ENCODE measurements at places on chromosomes 7 and 10.

- DNase-seq = no peak
Observed at GRCh38 chr7:148790131-148790726, 91.5 kb downstream of the CUL1 start.

GRCh38 chr7:151351027-151351426 lies 9.4 kb downstream of the NUB1 start:
- DNase-seq = peak; percentile 20

GRCh38 chr7:32574626-32575025 lies 79.3 kb downstream of the AVL9 start:
- peak; percentile 55 for DNase-seq

DNA sequence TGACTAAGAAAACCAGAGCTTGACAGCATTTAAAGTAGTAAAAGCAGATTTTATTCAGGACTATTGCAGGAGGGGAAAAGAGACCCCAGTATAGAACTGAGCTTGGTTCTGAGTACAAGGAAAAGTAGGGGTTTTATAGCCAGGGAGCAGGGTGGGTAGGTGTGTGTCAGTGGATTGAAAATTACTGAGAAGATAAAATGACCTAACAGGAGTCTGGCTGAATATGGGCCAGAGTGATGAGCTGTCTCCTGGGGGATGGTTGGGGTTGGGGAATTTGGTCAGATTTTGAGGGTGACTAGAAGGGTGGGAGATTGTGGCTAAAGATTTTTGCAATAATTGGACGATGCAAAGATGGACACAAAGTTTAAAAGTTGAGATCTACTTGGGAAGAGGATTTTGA lies 114.0 kb downstream of the ST7 start:
- DNase-seq = no peak

Measured in Kasumi-1 (cell line).